ENCODE measurements at places on chromosomes 2 and 18.

DNA sequence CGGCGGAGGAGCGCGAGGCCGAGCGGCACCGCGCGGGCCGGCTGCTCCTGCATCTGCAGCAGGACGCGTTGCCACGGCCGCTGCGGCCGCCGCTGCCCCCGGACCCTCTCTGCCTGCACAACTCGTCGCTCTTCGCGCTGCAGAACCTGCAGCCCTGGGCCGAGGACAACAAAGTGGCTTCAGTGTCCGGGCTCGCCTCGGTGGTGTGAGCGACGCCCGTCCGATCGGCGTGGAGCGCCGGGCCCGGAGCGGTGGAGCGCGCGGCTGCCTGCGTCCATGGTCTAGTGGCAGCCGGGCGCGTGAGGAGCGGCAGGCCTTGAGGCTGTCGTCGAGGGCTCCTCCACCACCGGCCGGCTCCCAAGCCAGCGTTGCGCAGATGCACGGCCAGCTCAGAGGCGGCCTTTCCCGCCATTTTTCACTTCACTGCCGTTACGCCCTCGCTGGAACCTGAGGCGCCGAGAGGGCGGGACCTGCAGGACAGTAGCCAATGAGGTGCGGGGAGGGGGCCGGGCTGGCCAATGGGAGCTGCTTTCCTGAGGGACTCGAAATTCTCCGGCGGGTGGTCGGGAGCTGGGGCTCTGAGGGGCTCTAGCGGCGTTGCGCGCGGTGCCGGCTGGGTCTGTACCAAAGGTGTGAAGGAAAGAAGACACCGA is 1.9 kb downstream of the TLX2 start:
- DNase-seq, result peak; percentile 72

DNA sequence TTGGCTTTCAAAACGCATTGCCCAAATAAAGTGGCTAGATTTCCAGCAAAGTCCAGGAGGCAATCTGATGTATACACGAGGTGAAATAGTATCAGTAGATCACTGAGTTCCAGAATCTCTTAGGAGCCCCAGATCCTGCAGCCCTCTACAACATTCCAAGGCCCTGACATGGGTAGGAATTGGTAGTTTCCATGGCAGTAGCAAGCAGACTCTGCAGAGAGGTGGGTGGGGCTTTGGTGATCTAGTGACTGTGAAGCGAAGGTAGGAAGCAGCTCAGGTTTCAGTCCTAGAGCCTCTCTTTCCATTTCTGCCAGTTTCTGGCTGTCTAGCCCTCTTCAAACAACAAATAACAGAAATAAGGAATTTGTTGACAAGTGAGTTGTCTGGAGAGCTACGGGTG is 13.8 kb upstream of the SGPP2 start:
- DNase-seq, result no peak

- no peak for DNase-seq
These were observed 185.0 kb upstream of the HS6ST1 start for GRCh38 chr2:128503399-128504245.

GRCh38 chr2:134917888-134918525 is 615 bp upstream of the CCNT2 start:
- DNase-seq, result peak; percentile 65

- DNase-seq, result no peak
These were observed 46.6 kb upstream of the CTLA4 start for GRCh38 chr2:203820969-203821368.

- DNase-seq, result no peak
These were observed 13.9 kb downstream of the RDH14 start for GRCh38 chr2:18546567-18546966.

DNA sequence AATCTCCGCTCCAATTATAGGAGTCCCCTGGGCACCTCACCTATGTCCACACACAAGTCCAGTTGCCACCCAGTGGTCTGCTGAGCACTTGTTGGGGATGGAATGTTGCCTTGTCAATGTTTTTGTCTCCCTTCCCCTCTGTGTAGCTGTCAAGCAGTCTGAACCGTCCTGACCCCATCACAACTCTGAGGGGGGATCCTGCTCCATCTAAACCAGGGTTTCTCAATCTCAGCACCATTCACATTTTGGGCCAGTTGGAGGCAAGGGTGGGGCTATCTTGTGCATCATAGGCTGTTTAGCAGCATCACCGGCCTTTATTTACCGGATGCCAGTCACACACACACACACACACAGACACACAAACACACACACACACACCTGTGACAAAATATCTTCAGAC is 53.0 kb downstream of the CYP26B1 start:
- DNase-seq, result no peak

DNA sequence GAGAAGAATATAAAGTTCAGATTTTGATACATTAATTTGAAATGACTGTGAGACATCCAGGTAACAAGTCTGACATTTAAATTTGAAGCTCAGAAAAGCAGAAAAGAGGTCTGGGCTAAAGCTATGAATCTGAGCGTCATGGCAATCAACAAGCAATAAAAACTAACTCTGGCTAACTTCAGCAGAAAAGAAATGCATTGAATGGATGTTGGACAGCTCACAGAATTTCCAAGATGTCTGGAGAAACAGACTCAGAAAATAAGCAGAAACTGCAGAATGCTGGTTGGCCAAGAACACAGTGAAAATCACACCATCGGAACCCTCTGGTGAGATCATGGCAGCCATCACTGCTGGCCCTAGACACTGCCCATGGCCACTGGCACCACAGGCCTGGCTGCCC is 366.6 kb downstream of the METTL4 start:
- DNase-seq, result no peak

DNA sequence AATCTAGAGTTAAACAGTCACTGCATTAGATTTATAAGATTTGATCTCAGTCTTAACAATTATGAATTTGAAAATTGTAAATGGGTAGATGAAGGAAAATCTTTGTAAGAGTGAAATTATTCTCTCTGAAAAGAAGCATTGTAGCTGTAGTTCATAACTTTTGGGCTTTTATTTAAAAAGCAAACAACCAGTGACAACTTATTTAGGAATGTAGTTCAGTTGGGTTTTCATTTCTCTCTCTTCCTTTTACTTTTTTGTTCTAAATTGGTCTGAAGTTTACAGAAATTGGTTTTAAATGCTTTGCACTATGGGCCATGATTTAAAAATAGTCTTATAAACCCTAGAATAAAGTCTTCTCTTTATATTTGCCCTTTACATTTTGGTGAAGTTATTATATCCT is 296.6 kb downstream of the GULP1 start:
- no peak for DNase-seq

- DNase-seq, result no peak
These were observed 11.9 kb downstream of the KCNG2 start for GRCh38 chr18:79809482-79810192.

GRCh38 chr2:225122583-225123486 is 80.6 kb upstream of the DOCK10 start:
- DNase-seq, result no peak

DNA sequence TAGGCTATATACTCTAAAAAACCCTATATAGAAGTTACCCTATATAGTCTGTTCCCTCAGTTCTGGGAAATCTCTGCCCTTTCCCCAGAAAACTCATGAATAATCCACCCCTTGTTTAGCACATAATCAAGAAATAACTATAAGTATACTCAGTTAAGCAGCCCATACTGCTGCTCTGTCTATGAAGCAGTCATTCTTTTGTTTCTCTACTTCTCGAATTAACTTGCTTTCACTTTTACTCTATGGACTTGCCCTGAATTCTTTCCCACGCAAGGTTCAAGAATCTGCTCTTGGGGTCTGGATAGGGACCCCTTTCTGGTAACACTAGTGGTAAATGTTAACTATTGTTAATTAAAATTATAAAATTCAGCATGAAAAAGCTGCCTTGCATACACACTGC is 17.4 kb upstream of the AP1S3 start:
- no peak for DNase-seq

DNA sequence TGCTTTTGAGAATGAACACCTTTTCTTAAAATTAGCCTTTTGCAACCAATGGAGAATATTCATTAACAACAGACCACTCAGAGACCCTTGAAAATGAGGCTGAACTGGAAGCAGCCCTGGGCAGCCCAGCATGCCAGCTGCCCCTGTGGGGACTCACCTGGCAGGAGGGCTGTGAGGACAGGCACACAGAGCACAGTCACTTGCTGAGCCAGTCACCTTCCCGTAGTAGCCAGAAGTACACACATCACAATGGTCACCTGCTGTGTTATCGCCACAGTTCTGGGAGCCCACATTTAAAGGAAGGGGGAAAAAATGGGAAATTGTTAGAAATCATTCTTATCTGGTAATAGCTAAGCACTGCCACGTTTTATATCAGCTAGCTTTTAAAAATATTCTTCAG is 115.5 kb downstream of the LAMA1 start:
- DNase-seq, result no peak

- no peak for DNase-seq
These were observed 317.9 kb downstream of the GBX2 start for GRCh38 chr2:235850289-235850688.

GRCh38 chr2:200470230-200470629 is 39.6 kb downstream of the KCTD18 start:
- DNase-seq, result no peak

DNA sequence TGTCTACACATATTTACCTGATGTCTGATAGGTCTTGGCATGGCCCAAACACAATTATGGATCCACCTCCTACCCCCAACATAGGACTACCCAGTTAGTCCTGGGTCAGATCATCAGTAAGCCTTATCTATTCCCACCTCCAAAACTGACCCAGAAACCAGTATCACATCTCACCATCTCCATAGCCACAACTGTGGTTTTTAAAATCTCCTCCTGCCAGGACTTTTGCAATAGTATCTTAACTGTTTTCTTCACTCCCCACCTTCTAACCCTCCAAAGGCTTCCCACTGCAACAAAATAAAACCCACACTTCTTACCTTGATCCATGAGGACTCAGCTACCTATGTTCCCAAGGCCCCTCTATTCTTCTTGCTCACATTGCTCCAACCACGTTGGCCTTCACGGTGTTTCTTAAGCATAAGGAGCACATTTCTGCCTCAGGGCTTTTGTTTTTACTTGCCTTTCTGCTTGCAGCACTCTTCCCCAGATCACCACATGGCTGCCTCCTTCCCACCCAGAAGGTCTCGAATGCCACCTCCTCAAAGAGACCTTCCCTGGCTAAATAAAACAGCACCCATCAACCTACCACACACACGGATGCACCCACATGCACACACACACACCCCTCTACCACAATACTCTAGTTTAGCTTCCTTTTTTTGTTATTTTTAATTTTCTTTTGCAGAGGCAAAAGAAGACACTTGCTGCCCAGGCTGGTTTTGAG is 125.9 kb upstream of the SLC1A4 start:
- DNase-seq, result no peak

DNA sequence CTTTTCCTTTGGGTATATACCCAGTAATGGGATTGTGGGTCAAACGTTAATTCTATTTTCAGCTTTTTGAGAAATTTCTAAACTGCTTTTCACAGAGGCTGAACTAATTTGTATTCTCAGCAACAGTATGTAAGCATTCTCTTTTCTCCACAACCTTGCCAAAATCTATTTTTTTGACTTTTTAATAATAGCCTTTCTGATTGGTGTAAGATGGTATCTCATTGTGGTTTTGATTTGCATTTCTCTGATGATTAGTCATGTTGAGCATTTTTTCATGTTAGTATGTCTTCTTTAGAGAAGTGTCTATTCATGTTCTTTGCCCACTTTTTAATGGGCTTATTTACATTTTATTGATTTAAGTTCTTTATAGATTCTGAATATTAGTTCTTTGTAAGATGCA is 145.5 kb downstream of the TRABD2A start:
- no peak for DNase-seq

GRCh38 chr2:53867169-53867568 is 7.4 kb upstream of the GPR75 start:
- no peak for DNase-seq

DNA sequence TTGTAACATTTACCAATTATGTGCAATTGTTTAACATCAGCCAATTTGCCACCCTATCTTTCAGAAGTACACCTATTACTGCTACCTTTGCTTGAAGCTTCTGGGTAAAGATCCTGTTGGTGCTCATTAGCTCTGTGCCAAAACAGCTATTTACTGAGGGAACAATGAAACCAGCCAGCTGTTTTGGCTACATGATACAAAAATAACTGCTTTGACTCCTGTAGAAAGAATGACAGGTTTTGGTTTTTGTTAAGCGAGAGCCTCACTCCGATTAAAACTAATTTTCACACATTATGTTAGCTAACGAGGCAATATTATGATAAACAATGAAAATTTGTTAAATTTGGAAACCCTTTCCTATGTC is 907.0 kb downstream of the EPHA4 start:
- no peak for DNase-seq

DNA sequence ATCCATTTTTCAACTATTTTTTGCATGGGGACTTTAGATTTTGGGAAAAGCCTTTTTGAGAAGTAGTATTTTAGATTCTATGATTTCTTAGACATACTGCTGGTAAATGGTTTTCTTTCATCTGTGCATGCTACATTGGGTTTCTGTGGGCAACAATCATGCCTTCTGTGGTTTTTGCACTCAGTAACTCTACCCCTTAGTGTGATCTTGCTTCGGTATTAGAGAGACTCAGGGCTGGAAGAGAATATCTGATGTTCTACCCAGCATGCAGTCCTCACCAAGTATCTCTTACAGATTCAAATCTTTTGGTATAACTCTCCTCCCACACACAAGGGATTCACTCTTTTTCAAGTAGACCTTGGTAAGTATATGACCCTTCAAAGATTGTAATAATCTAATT is 183.0 kb downstream of the PMAIP1 start:
- DNase-seq, result no peak

DNA sequence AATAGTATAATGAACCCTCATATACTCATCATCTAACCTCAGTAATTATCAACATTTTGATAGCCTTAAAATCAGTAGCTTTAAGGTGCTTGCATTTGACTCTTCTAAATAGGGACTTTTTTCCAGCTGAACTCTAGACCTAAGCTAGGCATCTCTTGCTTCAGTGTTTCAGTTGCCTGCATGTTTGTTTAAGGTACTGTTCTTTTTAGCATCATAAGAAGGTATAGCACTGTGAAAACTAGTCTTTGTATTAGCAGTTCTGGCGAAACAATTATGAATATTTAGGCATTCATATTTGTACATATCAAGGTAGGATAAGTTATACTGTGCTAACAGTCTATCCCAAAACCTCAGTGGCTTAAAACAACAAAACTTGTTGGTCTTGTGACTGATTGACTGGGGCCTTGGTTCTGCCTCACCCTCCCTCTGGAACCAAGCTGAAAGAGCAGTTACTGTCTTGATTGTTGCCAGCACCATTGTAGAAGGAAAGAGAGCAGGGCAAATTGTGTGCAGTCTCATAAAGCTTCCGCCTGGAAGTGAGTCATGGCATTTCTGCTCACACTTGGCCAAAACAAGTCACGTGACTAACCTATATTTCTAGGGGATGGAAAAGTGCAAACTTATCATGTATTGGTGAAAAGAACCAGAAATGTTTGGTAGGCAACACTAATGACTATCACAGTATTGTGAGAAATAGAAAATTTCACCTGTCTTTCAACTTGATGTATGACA is 24.3 kb downstream of the GALNT1 start:
- no peak for DNase-seq

DNA sequence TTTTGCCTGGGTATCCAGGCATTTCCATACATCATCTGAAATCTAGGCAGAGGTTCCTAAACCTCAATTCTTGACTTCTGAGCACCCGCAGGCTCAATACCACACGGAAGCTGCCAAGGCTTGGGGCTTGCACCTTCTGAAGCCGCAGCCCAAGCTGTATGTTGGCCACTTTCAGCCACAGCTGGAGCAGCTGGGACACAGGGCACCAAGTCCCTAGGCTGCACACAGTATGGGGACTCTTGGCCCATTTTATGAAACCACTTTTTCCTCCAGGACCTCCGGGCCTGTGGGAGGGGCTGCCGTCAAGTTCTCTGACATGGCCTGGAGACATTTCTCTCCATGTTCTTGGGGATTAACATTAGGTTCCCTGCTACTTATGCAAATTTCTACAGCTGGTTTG is 52.0 kb upstream of the POLE4 start:
- no peak for DNase-seq

- no peak for DNase-seq
These were observed 12.5 kb upstream of the RAB31 start for GRCh38 chr18:9695605-9696004.
